ENCODE measurements at places on chromosomes 5 and 9.

- no peak for DNase-seq
Observed at GRCh38 chr5:179773686-179774040, 20.1 kb upstream of the LTC4S start.

GRCh38 chr5:107680799-107681198, 10.1 kb upstream of the EFNA5 start:
- DNase-seq: no peak

DNA sequence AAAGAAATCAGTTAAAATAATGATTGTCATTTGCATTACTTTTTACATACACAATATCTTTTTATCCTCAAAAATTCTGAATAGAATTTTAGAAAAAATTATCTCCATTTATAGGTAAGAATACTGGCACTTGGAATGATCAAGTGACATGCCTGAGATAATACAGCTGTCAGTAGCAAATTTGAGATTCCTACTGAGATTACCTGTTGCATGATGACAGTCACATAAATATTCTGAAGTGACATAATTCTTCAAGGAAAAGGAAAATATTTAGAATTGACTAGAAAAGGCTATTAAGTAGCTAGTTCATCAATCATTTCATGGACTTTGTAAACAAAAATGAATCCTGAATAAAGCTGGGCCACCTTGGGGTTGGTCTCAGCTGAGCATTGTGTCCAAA, 15.2 kb upstream of the ENC1 start:
- no peak for DNase-seq

DNA sequence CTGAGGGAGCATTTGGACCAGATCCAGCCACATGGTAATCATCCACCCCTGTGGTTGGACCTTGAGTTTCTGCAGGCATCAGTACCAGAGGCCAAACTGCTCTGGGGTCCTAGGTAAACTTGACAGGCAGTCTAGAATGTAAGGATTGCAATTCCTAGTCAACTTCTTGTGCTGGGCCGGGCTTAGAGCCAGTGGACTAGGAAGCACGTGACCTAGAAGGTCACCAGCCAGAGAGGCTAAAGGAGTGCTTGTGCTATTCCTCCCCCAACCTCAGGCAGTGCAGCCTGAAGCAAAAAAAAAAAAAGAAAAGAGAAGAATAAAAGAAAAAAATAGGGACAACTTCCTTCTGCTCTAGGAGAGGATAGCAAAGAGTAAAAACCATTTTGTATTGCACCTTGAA, 406.2 kb upstream of the FTMT start:
- DNase-seq: no peak

All from stimulated activated CD4-positive, alpha-beta T cell treated with anti-CD3 and anti-CD28 coated beads, Interleukin-4, amount 100 ng/mL, for 24 hours (primary cell).